RKO (cell line): ENCODE measurements at places on chromosomes 5 and 9.

GRCh38 chr5:153969563-153969895 is 69.2 kb downstream of the FAM114A2 start:
- no peak for DNase-seq

DNA sequence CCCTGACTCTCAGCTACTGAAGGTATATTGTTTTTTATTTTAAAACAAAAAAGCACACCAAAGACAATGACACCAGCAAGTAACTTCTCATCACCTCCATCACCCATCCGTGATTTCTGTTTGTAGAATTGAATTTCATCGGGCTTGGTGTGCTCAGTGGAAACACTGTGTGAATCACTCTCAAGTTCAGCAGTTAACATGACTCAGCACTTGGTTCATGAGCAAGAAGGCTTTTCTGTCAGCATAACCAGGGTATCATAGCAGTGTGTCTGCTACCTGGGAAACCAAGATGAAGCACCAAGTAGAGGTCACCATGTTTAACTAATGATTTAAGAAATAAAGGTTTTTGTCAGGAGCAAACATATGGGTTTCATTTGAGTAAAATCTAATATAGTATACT is 123.7 kb downstream of the INSYN2B start:
- peak; percentile 71 for DNase-seq

DNA sequence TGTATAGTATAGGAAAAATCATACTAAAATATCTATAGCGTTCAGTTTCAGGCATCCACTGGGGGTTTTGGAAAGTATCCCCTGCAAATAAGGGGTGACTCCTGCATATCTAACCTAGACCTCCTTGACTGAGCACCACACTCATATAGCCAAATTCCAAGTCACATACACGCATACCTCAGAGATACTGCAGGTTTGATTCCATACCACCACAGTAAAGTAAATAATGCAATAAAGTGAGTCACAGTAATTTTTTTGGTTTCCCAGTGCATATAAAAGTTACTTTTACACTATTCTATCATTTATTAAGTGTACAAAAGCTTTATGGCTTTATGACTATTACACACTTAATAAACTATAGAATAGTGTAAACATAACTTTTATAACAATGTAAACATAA is 151.3 kb downstream of the CCDC192 start:
- DNase-seq = no peak

GRCh38 chr5:96823900-96824380 is 16.2 kb upstream of the ERAP1 start:
- peak; percentile 87 for DNase-seq

GRCh38 chr9:23774266-23774665 is 51.8 kb downstream of the ELAVL2 start:
- DNase-seq = no peak

- DNase-seq = no peak
Observed at GRCh38 chr5:73856997-73857396, 231.0 kb downstream of the ARHGEF28 start.

DNA sequence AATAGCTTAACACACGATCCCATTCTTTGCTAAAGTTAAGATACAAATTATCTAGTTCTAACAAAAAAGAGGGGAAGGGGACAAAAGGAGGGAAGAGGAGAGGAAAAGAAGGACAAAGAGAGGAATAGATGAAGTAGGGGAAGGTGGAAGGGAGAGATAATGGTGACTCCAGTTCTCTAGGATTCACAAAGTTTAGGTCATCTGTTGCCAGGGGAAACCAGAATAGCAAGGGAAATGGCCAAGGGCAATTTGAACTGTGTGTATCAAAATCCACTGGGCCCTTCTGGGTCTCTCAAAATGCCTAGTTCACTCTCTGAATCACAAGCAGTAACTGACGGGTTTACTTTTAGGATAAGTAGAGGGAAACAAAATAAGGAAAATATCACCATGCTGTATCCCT is 7.6 kb downstream of the SLC24A2 start:
- DNase-seq = no peak

- no peak for DNase-seq
Observed at GRCh38 chr9:113350107-113350661, 843 bp downstream of the BSPRY start.

- peak; percentile 58 for DNase-seq
Observed at GRCh38 chr5:35089334-35090314, 41.9 kb upstream of the AGXT2 start.

DNA sequence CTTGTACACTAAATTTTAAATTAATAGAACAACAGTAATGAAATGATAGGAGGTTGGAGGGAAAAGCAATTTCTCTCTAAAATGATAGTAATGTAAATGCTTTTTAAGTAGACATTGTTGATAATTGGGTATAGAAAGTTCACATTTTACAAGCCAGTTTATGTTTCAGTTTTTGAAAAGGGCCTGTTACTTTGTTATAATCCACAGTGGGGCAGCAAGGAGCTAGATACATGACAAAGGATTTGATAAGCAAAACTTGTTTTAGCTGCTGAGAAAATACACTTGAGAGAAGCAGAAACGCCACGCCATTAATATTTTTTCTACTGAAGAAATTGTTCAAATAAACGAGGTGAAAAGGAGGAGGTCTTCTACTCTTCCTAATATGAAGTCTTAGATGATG is 30.2 kb downstream of the SREK1 start:
- peak; percentile 49 for DNase-seq

DNA sequence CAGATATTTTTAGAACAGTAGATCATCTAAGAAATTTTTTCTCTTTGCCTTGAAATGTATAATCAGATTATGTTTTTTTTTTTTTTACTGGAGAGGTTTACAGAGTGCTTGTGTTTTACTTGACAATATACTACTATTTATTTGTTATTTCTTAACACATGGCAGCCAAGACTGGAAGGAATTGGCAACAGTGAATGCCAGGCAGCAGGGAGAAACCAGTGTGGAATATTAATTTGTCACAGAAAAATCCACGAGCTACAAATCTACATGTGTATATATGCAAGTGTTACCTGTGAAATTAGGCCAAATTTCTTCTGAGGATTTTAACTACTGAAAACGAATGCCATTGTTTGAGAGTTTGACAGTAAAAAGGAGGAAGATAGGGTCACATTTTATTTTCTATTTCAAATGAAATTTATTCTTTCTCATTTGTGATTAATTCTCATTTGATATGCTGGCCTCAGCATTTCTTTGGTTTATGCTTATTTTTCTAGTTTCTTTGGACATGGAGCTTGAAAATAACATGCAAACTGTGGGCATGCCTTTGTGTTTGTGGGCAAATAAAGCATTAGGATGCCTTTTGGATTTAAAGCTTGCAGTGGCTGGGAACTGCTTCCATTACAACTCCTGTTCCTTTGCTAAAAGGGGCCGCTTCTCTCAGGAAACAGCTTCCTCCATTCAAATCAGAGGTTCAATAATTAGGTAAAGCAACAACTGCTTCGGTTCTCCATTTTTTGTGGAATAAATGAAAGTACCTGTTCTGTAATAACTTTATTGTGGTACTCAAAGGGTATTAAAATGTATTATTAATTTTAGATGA is 39.0 kb upstream of the ZFYVE16 start:
- DNase-seq = no peak

GRCh38 chr5:151622367-151623088 is 31.4 kb upstream of the FAT2 start:
- no peak for DNase-seq

GRCh38 chr9:112530751-112531205 is 44.2 kb downstream of the KIAA1958 start:
- DNase-seq = no peak
